Renal cortical epithelial cell (primary cell): ENCODE measurements at places on chromosomes 3 and 15. TPM values are rescaled to one million over a fixed set of nuclear protein-coding genes. Genes with fewer than 3 reads are reported as not detected.
A peak's percentile ranks its signal among the peaks of the same experiment; 100 is the strongest.

Gene GPR171
- total RNA-seq = not detected in 2 replicates

Gene IFT57
- 58.5 and 77.2 TPM in 2 replicates for total RNA-seq

Gene KIF15
- 1.6 and 4.5 TPM in 2 replicates for total RNA-seq

Gene PLXND1
- total RNA-seq = 3.1 and 29.6 TPM in 2 replicates

Gene BRPF1
- total RNA-seq = 15.5 and 23.6 TPM in 2 replicates

Gene SLC24A5
- not detected in 2 replicates for total RNA-seq

Gene DNAH12
- 0.17 and 0.25 TPM in 2 replicates for total RNA-seq

GRCh38 chr3:11558002-11558401 lies 85.7 kb downstream of the VGLL4 start:
- DNase-seq = peak; percentile 33

DNA sequence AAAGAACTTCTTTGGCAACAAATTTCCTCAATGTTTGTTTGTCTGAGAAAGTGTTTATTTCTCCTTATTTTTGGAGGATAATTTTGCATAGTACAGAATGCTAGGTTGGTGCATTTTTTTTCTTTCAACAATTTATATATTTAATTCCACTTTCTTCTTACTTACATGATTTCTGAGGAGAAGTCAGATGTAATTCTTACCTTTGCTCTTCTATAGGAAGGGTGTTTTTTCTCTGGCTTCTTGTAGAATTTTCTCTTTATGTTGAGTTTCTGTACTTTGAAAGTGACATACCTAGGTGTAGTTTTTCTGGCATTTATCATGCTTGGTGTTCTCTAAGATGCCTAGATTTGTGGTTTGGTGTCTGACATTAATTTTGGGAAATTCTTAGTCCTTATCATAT lies 34.8 kb upstream of the PCOLCE2 start:
- no peak for DNase-seq

- no peak for DNase-seq
Measured at GRCh38 chr15:81316267-81316666, 7.7 kb downstream of the STARD5 start.

DNA sequence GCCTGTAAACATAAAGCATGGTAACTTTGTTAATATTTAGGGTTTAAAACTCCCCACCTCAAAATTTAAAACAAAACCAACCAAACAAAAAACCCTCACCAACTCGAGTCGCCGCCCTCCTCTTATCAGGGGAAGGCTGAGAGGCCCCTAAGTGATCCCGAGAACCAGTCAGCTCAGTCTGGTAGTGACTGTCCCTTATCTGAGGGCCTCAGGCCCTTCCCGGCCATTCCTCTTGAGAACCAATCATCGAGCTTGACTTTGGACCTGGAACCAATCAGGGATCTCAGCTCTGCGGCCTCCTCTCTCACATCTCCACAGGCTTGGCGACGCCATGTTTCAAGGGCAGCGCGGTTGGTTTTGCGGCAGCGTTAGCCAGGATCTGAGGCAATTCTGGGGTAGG lies at the start of gene TERB2:
TSS of gene TERB2 (plus strand) at position 300 of the 400 bp plus-strand sequence. CDS start at position 332, 32 bp downstream.
- no peak for DNase-seq

GRCh38 chr3:167467848-167468611 lies 5.8 kb downstream of the SERPINI2 start:
- no peak for DNase-seq

- no peak for DNase-seq
Measured at GRCh38 chr3:179005213-179005612, 66.4 kb downstream of the ZMAT3 start.

- peak; percentile 94 for DNase-seq
Measured at GRCh38 chr3:134201201-134202130, 49.2 kb downstream of the RYK start.

DNA sequence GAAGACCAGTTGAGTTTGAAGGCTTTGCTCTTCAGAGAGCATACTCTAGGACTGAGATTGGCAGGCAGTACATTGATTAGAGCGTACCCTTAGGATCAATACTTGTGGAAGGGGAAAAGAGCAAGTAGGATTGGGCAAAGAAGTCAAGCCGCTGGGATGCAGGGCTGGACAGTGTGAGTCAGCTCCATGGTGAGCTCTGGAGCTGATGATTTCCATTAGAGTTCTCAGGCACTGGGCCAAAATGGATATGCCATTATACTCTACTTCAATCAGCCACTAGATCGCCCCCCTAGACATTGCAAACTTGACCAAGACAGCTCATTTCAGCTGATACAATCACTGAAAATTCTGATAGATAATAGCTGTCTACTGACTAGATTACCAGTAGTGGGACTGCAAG lies 432.7 kb upstream of the ALCAM start:
- DNase-seq = no peak

DNA sequence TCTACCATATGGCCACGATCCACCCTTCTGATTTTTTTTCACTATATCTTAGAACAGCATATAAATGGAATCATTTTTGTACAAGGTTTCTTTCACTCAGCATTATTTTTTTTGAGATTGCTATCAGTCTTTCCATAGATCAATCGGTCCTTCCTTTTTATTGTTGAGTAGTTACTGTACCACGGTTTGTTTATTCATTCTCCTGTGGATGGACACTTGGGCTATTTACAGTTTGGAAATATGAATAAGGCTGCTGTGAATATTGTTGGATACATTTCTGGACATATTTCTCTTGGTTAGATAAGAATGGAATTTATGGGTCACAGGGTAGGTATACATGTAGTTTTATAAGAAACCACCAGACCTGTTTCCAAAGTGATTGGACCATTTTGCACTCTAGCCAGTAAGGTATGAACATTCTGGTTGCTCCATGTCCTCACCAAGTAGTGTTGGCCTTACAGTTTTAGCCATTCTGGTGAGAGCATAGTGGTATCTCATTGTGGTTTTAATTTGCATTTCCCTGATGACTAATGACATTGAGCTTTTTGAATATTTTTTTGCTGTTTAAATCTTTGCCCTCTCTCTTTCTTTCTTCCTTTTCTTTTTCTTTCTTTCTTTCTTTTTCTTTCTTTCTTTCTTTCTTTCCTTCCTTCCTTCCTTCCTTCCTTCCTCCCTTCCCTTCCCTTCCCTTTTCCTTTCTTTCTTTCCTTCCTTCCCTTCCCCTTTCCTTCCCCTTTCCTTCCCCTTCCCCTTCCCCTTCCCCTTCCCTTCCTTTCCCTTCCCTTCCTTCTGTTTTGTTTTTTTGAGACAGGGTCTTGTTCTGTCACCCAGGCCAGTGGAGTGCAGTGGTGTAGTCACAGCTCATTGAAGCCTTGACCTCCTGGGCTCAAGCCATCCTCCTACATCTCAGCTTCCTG lies 49.2 kb downstream of the LRRK1 start:
- DNase-seq = peak; percentile 83

- no peak for DNase-seq
Measured at GRCh38 chr3:86937306-86937791, 53.6 kb downstream of the VGLL3 start.

DNA sequence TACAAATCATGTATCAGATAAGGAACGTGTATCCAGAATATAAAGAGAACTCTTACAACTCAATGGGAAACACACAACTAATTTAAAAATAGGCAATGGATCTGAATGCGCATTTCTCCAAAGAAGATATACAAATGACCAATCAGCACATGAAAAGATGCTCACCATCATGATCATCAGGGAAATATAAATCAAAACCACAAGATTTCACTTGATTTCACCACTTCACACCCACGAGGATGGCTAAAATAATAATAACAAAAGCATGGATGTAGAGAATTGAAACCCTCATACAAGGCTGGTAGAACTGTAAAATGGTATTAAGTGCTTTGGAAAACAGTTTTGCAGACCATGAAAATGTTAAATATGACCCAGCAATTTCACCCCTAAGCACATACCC lies 26.7 kb upstream of the SLC12A8 start:
- no peak for DNase-seq

DNA sequence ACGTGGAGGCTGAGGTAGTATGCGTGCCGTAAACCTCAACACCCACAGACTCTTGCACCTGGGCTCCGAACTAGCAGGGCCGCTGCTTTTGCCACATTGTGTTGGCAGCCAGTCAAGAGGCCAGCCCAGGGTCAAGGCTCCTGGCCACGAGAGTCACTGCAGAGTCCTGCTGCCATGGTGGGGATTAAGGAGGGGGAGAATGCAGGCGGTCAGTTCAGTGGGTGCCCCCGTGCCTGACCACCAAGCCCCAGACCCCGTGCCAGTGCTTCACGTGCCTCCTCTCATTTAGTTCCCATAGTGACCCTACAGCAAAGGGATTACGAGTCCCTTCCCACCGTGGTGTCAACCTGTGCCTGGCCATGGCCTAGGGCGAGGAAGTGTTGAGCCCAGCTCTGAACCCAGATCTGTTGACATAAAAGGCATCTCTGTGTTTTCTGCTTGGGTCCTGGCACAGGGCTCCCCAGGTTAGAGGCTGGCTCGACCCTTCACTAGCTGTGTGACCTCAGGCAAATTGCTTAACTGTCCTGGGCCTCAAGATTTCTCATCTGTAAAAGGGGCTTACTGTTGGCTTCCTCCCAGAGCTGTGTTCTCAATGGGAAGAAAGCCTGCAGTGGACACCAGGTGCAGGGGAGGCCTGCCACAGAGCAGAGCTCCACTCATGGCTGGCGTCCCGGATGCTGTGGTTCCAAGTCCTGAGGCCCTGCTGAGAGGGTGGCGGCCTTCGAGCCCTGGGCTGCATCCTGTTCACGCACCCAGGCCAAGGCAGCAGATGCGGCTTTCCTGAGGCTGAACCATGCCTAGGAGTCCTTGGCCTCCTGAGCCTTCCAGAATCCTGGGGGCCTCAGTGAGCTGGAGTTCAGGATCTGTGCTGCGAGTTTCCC lies 32.8 kb downstream of the FBLN2 start:
- no peak for DNase-seq

DNA sequence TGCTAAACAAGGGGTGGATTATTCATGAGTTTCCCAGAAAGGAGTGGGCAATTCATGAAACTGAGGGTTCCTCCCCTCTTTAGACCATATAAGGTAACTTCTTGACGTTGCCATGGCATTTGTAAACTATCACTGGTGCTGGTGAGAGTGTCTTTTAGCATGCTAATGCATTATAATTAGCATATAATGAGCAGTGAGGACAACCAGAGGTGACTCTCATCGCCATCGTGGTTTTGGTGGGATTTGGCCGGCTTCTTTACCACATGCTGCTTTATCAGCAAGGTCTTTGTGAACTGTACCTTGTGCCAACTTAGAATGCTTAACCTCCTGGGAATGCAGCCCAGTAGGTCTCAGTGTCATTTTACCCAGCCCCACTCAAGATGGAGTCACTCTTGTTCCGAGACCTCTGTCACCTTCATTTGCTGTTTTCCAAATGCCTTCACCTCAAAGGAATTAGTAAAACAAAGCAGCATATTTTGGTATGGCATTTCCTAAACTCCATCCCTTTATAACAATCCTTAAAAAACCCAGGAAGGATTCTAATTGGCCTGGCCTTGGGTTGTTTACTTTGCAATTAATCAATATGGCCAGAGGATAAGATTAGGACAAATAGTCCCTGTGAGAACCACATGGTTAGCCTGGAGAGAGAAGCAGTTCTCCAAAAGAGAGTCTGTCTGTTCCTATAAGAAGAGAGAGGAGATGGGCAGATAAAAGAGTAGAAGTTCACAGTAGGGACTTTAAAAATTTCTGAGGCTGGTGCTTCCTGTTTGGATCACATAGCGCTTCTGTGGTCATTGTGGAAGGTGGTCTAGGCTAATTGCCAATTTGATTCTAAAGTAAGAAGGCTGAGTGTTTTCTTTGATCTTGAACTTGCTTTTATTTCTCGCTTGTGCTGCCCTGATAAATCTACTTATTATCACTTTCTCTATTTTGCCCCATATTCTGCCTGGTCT lies 155.2 kb upstream of the EOMES start:
- DNase-seq = no peak

- no peak for DNase-seq
Measured at GRCh38 chr3:98914210-98915080, 12.9 kb upstream of the DCBLD2 start.

- DNase-seq = no peak
Measured at GRCh38 chr3:11998092-11998491, 6.1 kb upstream of the SYN2 start.

DNA sequence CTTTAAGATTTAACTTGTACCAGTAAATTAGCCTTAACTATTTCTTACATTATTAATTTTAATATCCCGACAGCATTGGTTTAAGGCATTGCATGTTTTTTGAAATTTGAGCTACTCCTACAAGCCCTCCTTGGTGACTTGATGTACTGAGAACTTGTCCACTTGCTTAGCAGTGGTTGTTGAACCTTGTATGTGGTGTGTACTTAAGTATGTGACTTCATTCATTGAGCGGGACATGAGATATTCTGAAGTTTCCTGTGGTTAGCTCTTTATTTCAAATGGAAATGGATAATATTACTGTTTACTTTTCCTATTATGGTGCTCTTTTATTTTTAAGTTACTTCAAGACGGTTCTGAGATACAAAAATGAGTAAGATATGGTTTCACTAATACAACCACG lies 3.6 kb upstream of the COL6A5 start:
- DNase-seq = no peak

- DNase-seq = no peak
Measured at GRCh38 chr15:72809329-72809728, 25.8 kb upstream of the ADPGK start.

- peak; percentile 62 for DNase-seq
Measured at GRCh38 chr3:129756871-129757270, 136.6 kb downstream of the TMCC1 start.

DNA sequence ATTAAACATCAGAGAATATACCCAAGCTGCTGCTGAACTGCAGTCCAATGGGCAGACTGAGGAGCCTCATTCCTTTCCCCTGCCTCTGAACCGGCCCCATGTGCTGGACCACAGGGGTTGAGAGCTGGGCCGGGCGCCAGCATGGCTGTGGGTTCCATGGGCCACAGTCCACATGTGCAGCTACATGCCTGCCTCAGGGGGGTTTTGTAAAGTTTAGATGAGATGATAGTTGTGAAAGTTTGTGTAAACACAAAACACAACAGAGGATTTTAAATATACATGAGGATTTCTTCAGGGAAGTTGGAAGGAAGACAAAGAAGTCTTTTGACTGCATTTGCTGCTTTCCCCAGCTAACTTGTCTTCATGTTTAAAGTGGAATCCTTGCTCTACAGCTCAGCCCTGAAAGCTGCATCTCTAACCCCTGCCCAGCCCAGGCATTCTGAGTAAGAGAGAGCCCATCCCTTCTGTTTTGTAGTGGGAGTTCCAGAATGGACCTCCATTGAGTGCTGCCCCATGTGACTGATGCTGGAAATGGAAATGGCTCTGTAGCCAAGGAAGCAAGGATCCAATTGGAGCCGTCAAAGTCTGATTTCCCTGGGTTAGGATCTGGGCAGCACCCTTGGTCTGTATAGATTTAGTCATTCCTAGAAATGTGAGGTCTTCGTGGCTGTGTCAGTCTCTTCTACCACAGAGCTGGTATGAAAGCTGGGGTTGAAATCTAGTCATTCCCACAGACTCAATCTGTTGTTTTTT lies 17.5 kb downstream of the SLC12A8 start:
- DNase-seq = peak; percentile 63

DNA sequence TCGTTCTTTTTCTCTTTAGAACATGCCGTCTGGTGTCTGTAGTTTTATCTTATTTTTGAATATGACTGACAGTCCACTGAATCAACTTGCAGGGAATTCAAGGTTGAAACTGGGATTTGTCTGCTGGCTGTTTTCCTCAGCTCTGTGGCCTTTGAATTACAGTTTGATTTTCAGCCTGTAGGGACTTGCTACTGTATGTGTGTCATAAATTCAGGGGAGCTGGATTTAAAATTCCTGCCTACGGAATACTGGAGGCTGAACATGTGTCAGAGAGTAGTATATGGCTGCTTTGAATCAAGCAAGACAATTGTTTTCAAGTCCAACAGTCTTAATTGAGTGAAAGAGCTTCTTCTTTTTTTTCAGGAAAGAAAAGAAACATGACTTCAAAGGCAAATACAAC lies 33.9 kb downstream of the RARB start:
- no peak for DNase-seq

GRCh38 chr3:172270557-172271166 lies 177.6 kb downstream of the GHSR start:
- DNase-seq = no peak
